ENCODE measurements at places on chromosomes 4 and X. TPM values are rescaled to one million over a fixed set of nuclear protein-coding genes. Genes with fewer than 3 reads are reported as not detected.

The SRPX gene
- total RNA-seq = 60.1 TPM

The SULT1E1 gene
- not detected for total RNA-seq

GRCh38 chr4:112557676-112558411, 41.9 kb upstream of the NEUROG2 start:
- DNase-seq = no peak

DNA sequence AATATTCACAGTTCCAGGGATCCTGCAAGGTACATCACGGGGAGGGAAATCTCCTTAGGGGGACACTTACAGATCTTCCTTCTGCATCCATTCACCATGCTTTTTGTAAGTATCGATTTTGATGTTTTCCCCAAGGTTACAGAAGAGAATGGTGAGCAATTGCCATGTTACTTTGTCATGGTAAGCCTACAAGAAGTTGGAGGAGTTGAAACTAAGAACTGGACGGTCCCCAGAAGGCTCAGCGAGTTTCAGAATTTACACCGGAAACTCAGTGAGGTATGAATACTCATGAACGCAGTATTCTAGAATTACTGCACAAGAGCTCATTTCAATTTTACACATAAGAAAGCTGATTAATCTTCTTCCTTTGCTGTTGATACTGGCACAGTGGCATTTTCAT, 53.9 kb downstream of the LRP2BP start:
- DNase-seq = no peak

GRCh38 chrX:134171661-134172587, 65.1 kb upstream of the CCDC160 start:
- no peak for DNase-seq

- DNase-seq = no peak
These were observed 6.2 kb downstream of the CHIC2 start for GRCh38 chr4:54058171-54058570.

All from astrocyte (in vitro differentiated cells and primary cell).